Stimulated activated naive CD4-positive, alpha-beta T cell treated with Interleukin-2 at 50 U/mL for 16 hours (primary cell): ENCODE measurements at places on chromosomes 1 and 21.

DNA sequence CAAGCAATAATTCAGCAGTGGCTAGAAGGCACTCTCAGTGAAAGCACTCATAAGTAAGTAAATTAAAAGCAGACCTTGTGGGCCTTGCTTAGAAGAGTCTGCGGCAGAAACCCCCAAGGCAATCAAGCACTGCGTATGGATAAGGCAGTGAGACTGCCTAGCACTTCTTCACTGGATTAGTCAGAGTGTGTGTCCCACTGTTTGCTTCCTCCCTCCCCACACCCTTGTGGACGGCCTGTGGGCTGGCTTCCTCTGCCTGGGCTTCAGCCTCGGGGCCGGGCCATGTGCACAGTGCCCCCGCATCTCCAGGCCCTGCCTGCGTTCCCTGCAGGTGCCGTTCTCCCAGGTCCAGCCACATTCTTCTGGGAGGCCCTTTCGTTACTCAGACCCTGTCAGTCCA lies 23.8 kb downstream of the AGT start:
- no peak for DNase-seq

- no peak for DNase-seq
Observed at GRCh38 chr1:36097693-36098585, 9.2 kb downstream of the ADPRS start.

- no peak for DNase-seq
Observed at GRCh38 chr1:112058815-112059450, 69.5 kb upstream of the KCND3 start.

GRCh38 chr21:31988492-31989290 lies 115.9 kb downstream of the HUNK start:
- DNase-seq = no peak

DNA sequence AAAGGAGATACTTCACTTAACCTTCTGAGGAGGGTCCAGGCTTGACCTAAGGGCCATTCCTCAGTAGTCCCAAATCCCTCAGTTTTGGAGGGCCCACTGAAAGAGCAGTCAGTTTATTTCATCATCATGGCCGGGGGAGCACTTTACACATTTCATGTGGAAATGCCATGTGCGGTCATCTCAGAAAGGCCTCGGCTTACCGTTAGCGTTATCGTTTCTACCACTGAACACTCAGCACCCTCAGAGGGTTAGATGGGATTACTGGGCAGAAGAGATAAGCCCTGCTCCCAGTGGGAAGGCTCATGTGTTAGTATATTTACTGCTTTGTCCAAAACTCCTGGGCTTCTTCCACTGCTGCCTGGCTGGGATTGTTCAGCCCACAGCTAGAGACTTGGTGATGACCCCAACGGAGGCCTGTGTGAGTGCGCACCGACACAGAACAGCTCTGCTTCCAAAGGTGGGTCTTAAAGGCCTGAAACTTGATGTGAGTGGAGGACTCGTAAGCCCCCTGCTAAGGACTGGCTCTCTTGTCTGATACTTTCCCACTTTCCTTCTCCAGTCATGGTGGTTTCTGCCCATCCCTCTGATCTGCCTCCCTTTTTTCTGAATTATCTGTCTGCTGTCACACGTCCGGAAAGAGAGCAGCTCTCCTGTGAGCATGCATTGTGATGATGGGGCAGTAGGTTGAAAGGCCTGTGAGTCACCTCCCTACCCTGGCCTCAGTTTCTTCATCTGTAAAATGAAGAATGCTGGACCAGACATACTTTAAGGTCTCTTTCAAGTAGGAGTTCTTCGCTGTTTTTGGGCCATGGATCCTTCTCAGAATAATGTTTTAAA lies 284.5 kb downstream of the ASTN1 start:
- no peak for DNase-seq

GRCh38 chr1:222225316-222225691 lies 322.6 kb downstream of the HHIPL2 start:
- DNase-seq = no peak

- no peak for DNase-seq
Observed at GRCh38 chr1:39462074-39462473, 29.4 kb upstream of the BMP8A start.

GRCh38 chr21:34192646-34193285 lies 119.4 kb downstream of the MRPS6 start:
- no peak for DNase-seq

- no peak for DNase-seq
Observed at GRCh38 chr21:25323356-25323949, 283.8 kb downstream of the MRPL39 start.

DNA sequence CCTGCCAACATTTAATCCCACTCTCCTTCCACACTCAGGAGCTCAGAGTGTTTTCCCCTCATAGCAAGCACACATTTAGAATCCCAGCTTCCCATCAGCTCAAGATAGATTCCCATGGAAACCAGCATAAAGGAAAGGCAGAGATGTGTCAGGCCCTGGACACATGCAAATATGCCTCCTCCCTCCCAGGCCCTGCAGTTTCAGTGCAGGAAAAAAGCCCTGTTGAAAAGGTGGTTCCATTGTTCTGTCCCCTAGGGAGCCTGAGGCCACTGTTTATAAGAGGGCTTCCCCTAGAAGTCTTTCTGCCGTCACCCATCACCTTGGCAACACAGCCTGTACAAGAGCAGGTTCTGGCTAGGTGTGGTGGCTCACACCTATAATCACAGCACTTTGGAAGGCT lies 3.6 kb downstream of the CACNA1S start:
- DNase-seq = no peak

GRCh38 chr1:22627331-22627730 lies 9.1 kb upstream of the C1QA start:
- no peak for DNase-seq

DNA sequence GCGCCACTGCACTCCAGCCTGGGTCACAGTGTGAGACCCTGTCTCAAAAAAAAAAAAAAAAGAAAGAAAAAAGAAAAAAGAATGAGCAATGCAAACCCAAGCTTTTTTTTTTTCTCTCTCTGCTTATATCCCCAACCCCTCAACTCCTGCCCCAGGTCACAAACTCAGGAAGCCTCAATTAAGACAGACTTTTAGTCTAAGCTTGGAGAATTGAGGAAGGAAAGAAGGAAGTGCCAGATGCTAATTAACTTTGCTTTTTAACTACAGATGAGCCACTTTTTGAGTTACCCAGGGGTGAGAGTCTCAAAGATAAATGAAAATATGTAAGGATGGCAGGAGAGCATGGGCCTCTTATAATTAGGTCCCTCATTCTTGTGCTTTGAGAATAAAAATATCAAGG lies 33.3 kb downstream of the PIK3CD start:
- DNase-seq = no peak

DNA sequence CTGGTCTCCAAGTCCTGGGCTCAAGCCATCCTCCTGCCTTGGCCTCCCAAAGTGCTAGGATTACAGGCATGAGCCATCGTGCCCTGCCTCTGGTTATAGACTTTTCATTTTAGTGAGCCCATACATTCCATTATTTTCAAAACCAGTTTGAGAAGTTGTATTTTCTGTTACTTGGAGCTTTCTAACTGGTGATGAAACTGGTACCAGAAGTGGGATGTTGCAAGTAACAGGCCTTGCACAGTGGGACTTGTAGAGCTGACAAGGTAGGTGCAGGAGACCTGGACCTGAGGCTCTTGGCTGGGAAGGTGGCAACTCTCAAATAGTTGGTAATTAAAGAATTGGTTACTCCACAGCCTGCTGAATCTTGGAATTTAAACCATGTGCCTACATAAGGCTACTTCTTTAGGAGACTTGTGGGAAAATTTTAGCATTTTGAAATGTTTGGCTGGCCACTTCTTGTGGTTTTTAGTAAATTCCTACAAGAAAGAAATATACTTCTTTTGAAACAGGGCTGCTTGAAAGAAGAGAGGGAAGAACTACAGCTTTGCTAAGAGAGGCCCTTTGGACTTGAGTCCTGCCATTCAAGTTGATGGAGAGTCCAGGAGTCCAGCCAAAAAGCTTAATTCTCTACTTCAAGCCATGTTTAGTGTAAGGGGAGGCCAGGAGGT lies 9.8 kb upstream of the ALPL start:
- DNase-seq = no peak

DNA sequence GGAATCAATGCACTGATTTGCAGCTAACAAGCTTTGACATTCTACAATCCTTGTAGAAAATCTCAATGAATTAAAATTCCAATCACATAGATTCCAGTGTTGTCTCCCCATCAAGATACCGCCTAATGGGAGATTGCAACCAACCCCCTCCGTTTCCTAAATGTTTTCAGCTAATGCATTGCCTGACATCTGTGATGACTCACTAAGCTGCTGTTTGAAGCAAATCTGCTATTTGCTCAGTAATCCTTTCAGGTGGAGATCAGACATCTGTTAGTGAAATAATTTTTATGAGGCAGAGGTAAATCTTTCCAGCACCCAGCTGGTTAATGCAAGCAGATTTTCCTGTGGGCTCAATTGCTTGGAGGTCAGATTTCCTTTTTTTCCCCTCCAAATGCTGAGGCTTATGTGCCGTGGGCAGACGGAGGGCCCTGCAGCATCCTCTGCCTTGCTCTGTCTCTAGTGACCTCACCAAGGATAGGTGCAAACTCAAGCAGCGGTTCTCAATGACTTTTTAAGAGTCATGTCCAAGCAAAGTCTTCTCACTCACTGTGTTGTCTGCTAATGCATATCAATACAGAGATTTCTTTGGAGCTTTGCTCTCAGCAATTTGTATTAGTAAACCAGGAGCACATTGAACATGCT lies 91.1 kb upstream of the RAB3GAP2 start:
- no peak for DNase-seq

- no peak for DNase-seq
Observed at GRCh38 chr1:204591473-204592090, 75.4 kb downstream of the MDM4 start.

- DNase-seq = no peak
Observed at GRCh38 chr1:225354906-225355305, 72.9 kb downstream of the LBR start.

- DNase-seq = no peak
Observed at GRCh38 chr1:221429264-221429663, 312.6 kb downstream of the DUSP10 start.

GRCh38 chr1:198161718-198162090 lies 4.9 kb downstream of the NEK7 start:
- DNase-seq = no peak

DNA sequence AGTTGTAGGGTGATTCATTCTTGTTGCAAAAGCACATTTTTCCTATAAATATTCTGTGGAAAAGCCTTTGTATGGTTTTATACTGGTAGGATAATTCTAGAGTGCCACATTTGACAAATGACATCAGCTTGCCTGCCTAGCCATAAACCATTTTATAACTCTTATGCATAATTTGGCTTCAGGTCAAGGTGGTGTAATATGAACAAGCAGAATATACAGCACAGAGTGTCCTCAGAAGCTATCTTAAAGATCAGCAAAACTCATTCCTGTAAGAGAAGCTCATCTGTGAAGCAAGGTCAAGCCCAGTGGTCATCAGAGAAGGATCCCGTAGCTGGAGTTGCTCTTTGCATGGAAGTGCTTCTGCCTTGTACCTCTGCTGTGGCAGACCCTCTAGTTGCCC lies 24.0 kb upstream of the C1orf21 start:
- DNase-seq = no peak

GRCh38 chr21:23601549-23601948 lies 2005.7 kb downstream of the MRPL39 start:
- no peak for DNase-seq
